ENCODE measurements at places on chromosomes 3 and 15.

DNA sequence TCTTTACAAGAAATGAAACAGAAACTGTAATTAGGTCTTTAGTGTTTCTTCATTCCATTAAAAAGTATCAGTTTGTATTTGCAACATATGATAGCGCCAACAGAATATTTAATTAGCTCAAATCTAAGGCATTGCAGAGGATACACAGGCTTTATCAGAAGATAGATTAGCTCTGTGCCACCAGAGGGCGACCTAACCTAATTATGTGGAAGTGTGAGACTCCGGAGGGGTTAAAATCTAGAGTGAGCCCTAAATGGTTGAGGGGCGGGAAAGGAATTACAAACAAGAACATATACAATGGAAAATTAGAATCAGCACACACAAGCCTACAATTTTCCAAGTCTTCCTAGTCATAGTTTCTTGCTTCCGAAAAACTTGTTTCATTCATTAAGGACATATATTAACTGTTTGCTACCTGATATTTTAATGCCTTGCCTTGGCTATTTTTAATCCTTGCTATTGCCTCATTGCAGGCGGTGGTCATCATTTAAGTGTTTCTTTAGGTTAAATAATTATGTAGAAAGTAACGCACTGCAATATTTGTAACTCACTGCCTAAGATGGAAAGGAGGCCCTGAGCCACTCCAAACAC lies 18.0 kb upstream of the RYR3 start:
- DNase-seq: no peak

DNA sequence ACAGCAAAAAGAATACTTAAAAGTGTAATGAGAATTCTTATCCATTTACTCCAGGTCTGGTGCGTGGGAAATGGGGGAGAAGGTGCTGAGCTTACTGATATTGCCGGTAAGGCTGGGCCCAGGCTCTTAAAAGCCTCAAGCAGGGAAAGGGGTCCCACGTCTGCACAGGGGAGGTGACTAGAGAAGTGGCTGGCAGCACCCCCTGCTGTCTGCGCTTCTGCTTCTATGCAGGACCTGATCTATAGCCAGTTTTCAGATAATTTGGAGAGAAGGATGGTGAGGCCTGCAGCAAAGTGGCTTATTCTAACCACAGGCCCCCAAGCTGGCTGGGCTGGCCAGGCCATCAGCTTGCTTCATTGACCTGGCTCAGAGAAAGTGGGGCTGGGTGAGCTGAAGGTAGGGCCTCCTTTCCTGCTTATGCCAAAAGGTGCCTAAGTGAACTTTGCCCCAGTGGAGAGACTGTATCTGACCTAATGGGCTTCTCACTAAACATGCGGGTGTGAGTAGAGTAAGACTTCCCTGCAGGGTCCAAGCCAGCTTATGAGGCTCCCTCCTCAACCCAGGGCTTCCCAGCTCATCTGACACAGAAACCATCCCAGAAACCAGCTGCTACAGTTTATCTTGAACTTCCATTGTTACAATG lies 30.9 kb upstream of the ATP1B3 start:
- DNase-seq: no peak

- DNase-seq: no peak
These were observed 53.4 kb upstream of the CHD2 start for GRCh38 chr15:92846741-92847140.

DNA sequence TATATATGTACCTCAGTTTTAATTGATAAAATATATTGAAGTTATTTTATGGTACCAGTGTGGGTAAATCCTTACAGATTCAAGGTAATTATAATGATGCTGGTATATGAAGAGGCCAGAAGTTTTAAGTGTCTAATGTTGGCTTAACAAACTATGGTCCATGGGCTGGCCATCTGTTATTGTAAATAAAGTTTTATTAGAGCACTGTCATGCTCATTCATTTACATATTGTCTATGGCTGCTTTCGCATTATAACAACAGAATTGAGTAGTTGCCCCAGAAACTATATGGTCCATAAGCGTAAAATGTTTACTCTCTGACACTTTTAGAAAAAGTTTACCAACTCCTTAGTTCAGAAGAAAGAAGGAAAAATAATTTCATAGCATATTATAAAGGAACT lies 67.9 kb downstream of the MEF2A start:
- DNase-seq: no peak

DNA sequence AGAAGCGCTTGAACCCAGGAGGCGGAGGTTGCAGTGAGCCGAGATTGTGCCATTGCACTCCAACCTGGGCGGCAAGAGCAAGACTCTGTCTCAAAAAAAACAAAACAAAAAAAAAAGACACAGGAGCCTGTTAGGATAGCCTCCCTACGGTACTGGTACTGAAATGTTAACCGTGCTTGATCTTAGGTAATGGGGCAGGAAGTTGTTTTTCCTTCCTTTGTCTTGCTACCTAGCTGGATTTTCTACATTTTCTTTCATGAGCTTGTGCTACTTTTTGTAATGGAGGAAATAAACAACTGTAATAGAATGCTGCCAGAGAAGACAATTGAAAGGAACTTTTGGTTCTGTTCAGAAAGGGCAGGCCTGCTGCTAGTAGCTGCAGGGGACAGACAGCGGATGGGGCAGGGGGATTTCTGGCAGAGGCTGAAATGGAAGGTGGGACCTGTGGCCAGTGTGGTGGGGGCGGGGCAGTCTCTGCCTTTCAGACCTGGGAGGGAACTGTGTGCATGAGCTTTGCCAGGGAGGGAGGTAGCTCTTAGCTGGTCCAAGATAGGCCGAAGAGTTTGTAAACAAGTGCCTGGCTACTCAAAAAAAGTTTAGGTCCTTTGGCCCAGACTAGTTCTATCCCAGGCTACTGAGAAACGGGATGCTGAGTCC lies 49.0 kb upstream of the SEMA4B start:
- DNase-seq: no peak

DNA sequence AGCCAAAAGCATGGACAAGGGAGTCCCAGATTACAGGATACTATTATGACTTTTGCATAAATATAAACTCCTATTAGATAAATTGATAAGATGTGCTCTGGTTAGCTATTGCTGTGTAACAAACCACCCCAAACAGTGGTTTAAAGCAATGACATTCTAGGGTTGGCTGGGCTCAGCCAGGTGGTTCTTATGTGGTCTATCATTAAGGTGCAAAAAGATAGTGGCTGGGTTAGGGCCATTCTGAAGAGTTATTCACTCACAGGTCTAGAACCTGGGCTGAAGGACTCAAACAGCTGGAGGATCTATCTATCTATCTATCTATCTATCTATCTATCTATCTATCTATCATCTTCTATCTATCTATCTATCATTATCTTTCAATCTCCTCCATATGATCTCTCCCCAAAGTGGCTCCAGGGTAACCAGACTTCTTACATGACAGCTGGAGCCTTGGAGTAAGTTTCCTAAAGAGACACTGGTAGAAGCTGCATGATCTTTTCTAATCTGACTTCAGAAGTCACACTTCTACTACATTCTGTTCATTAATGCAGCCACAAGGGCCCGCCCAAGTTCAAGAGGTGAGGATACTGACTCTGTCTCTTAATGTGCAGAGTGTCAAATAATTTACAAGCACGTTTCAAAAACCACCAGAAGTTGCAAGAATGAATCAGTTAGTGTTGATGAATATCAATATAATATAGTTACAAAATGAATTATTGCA lies 74.9 kb upstream of the XCR1 start:
- no peak for DNase-seq

DNA sequence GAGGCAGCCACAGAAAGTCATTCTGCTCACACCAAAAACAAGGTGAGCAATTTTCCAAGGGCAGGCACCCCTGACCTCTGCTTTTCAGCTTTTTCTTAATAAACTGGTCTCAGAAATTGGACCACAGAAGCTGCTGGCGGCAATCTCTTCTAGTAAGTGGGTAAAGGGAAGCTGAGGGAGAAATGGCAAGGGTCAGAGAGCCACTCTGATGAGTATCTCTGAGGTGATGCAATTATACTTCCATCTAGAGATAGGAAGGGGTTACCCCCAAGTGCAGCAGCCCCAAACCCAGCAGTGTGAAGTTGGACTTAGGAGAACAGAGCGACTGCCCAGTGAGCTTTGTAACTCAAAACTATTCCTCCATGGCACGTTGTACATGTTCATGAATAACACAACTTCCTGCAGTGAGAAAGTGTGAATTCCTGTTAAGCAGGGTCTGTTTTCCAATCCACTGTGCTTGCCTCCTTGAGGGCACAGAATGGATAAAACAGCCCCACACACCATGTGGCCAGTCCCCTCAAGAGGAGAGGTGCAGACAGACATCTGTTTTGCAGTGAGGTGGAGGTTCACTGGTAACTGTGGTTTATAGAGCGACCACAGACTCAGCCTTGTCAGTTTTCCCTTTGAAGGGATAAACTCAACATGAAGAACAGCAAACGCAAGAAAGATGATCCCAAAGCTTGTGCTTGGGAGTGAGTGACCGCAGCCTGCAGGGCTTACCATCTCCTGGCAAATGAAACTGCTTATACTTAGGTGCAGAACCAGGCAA lies 683.4 kb upstream of the CFAP20DC start:
- DNase-seq: no peak

GRCh38 chr3:53194210-53195065 lies 33.4 kb downstream of the PRKCD start:
- DNase-seq: no peak
